Cerebellum (tissue), 4 donors: ENCODE measurements at places on chromosomes 5 and 9.
A peak's percentile ranks its signal among the peaks of the same experiment; 100 is the strongest.

GRCh38 chr5:39555788-39556187 lies 131.0 kb upstream of the DAB2 start:
- DNase-seq = no peak

GRCh38 chr5:68720884-68721610 lies 372.8 kb upstream of the SLC30A5 start:
- DNase-seq = no peak

DNA sequence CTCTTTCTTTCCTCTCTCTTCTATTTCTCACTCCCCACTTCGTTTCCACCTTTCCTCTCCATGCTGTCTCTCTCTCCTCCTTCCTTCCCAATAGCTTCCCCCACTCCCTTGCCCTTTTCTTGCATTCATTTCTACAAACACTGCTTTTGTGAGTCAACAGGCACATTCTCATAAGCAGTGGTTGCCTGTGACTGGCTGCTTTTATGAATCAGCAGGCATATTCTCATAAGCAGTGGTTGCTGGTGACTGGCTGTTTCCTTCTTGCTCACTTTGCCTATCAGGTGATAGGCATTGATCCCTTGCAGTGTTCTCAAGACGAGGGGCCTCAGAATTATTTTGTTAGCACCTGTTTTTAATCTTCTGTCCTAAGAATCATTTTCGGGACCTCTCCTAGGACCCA lies 116.1 kb upstream of the ACTBL2 start:
- DNase-seq = no peak

DNA sequence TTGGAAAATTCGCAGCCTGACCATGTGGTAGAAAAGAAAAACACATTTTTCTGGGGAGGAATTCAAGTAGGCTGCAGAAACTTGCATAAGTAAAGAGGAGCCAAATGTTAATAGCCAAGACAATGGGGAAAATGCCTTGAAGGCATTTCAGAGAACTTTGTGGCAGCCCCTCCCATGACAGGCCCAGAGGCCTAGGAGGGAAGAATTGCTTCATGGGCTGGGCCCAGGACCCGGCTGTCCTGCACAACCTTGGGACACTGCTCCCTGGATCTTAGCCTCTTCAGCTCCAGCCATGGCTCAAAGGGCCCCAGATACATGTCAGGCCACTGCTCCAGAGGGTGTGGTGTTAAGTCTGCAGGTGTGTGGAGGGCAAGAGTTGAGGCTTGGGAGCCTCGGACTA lies 158.6 kb downstream of the OSTF1 start:
- DNase-seq = no peak

GRCh38 chr9:3181049-3181953 lies 337.4 kb upstream of the PUM3 start:
- peak; percentile 58 for DNase-seq

GRCh38 chr5:101123363-101123762 lies 220.3 kb upstream of the ST8SIA4 start:
- DNase-seq = no peak

DNA sequence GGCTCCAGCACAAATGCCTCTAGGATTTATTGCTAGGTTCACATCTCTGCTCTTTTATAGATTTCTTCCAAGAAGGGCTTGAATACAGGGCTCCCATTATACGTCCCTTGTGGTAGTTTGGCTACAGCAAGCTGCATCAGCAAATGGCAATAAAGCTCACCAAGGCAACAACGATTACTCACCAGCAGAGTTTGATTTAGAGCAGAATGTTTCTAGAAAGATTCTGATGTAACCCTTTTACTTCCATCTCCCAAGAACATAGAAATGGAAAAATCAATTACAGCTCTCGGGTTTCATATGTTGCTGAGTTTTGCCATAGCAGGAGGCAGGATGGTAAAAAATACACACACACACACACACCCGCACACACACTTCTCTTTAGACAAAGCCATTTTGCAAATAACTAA lies 124.2 kb upstream of the TNPO1 start:
- no peak for DNase-seq

GRCh38 chr9:4840018-4840417 lies 47.3 kb downstream of the RCL1 start:
- no peak for DNase-seq

DNA sequence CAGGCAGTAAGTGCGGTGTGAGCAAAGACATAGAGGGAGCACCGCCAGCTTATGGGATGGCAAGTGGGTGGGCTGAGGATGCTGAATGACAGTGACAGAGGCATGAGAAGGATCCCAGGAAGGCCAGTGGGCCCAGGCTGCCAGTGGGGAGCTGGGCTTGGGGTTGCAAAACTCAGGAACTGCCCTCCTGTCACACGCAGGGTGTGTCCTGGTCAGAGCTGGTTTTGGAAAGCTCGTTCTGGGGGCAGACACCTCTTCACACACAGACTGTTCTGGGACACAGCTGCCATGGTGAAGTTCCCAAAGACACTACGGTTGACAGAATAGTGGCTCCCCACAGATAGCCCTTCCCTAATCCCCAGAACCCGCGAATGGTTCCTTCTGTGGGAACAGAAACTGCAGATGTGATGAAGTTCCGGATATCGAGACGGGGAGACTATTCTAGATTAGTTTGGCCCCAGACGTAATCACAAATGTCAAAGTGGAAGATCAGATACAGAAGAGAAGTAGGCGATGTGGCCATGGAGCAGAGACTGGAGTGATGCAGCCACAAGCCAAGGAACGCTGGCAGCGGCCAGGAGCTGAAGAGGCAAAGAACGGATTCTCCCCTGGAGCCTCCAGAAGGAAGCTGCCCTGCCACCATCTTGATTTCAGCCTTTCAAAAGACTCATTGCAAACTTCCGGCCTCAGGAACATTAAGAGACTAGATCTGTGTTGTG lies 159.0 kb downstream of the COL23A1 start:
- DNase-seq = no peak

DNA sequence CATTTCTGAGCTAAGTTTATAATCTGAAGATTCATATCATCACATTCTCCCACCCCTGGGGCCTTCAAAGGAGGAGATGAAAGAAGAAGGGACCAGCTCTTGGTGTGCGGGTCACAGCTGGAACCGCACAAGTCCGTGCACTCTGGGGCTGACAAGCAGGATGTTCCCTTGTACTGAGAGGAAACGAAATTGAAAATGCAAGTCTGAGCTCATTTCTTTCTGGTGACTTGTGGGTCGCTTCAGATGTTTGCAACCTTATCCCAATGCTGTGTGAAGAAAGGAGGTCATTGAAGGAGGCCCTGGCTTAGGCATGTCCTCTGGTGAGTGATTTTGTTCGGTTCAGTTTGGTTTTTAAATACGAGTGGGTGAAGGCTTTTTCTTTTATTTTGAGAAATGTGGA lies 59.6 kb downstream of the C9orf152 start:
- DNase-seq = no peak

DNA sequence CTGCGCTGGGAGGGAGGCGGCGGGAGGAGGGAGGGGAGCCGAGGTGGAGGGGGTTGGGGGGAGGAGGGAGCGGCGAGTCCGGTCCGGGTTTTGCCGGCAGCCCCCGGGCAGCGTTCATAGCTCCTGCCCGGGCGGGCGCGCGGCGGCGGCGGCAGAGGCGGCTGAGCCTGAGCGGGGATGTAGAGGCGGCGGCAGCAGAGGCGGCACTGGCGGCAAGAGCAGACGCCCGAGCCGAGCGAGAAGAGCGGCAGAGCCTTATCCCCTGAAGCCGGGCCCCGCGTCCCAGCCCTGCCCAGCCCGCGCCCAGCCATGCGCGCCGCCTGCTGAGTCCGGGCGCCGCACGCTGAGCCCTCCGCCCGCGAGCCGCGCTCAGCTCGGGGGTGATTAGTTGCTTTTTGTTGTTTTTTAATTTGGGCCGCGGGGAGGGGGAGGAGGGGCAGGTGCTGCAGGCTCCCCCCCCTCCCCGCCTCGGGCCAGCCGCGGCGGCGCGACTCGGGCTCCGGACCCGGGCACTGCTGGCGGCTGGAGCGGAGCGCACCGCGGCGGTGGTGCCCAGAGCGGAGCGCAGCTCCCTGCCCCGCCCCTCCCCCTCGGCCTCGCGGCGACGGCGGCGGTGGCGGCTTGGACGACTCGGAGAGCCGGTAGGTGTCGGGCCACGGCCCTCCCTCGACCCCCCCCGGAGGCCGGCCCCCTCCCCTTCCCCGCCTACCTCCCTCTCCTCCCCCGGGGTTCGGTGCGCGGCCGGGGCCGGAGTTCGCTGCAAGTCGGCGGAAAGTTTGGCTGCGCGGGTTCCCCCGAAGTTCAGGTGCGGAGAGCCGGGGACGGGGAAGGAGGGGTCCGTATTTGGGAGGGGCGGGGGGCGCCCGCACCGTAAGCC lies at the start of gene CXXC5:
CXXC5 (plus strand) TSS at position 145 of the 877 bp plus-strand sequence. CDS start 32,175 bp downstream, outside the sequence.
- DNase-seq = peak; percentile 92
